ENCODE measurements at places on chromosomes 7 and 10. TPM values are rescaled to one million over a fixed set of nuclear protein-coding genes. Genes with fewer than 3 reads are reported as not detected.

Gene HMX2
- total RNA-seq, result not detected

Gene ING3
- 44.1 TPM for total RNA-seq

- no peak for DNase-seq
Observed at GRCh38 chr7:105639667-105640493, 58.6 kb upstream of the EFCAB10 start.

DNA sequence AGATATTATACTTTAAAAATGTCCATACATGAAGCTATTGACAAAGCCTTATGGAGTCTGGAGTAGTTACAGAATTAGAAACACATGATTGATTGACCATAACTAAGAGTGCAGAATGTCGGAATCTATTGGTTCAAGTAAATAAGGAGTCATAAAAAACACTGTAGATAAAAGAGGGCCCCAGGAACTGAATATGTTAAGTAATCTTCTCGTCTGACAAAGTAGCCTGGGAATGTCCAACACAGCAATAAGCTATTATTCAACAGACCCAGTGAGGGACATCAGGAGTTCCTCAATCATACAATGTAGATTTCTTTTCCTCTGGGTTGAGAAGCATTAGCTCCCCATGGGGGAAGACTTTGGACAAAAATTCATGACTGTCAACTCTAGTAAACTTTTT is 782.0 kb downstream of the SUGCT start:
- DNase-seq, result no peak
